ENCODE measurements at places on chromosomes 7 and 10.

DNA sequence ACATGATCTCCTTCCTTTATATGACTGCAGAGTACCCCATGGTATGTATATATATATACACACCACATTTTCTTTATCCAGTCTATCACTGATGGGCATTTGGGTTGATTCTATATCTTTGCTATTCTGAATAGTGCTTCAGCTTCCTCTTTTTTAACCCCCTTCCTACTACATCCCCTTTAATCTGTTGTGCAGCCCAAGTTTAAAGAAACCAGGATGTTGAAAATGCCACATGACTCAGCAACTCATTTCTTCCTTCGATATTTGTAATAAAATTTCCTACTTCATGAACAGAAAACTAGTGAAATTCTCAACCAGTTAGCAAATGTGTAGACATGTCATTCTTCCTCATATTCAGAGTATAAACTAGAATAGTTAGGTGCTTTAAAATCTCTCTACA is 1245.7 kb upstream of the SORCS1 start:
- DNase-seq = no peak

DNA sequence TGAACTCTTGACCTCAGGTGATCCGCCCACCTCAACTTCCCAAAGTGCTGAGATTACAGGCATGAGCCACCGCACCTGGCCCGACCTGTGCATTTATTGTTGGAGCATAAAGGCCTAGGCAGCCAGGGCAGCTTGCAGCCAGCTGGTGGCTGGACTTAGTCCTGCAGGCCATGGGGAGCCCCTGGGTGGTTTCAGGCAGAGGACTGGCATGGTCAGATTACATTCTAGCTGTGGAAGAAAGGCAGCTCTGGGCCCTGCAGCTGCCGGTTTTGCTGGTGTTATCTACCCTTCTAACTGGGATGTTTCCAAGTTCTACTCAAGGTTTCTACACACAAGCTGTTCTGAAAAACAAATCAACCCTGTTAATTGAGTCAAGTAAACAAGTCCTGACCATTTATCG is 22.7 kb upstream of the MKRN1 start:
- DNase-seq = no peak

DNA sequence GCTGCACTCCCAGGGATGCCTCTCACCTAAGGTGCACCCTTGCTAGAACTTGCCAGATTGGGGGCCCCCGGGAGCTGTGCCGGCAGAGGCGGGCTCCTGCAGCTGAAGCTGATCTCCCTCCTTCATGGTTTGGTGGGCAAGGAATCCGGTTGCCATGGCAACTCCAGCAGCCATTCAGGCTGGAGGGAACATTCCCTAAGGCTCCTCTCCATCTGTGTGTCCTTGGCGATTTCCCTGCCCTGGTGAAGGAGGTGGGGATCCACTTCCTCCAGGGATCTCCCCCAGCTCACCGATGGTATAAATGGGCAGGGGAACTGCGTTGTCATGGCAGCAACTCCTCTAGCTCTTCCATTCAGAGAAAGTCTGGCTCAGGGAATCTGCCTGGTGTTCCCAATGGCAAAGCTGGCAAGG is 49.6 kb upstream of the GPR158 start:
- no peak for DNase-seq

DNA sequence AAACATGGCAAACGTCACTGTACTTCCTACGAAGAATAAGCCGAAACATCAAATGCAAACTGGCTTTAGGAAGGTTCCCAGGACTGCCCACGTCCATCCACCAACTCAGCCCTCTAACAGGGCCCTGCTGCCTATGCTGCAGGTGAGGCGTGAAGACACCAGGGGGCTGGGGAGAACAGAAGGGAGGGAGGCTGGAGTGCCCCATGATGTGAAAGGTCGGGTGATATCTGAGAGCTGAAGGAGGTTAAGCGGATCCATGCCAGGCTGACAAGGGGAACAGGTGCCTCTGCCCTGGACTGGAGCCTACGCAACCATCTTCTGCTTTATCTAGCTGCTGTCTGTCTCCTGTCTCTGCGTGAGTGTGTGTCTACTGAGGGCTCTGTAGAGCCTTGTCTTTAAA is 40.2 kb upstream of the ATP6V0A4 start:
- no peak for DNase-seq

- DNase-seq = no peak
These were observed 35.1 kb upstream of the SLC26A3 start for GRCh38 chr7:107838024-107838601.

GRCh38 chr7:131896165-131896863 is 339.9 kb upstream of the PODXL start:
- DNase-seq = no peak

DNA sequence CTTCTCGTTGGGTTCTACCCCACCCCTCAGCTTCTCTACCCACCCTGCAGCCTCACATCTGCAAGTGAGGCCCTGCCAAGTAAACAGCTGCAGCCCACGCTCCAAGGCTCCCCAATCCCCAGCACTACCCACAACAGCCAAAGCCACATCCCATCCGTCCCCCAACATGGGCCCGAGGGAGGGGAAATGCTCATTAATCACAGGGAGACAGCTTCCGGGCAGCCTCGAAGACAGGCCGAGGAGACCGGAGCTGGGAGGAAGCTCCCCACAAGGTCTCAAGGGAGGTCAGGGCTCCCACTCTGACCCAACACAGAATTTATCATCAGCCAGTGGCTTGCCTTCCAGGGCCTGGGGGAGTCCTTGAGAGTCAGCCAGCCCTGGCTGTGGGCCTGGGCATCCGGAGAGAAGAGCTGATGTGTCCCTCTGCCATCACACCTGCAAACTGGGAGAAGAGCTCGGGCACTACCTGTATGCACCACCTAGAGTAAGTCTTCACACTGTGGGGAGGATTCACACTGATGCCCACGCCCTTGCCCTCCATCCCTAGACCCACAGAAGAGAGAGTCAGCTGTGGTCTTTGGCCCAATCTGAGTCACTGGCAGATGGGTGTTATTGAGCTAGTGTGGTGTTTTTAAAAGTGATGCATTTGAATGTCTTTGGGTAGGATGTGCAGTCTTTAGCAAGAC is 115.5 kb upstream of the ZMIZ1 start:
- DNase-seq = no peak

DNA sequence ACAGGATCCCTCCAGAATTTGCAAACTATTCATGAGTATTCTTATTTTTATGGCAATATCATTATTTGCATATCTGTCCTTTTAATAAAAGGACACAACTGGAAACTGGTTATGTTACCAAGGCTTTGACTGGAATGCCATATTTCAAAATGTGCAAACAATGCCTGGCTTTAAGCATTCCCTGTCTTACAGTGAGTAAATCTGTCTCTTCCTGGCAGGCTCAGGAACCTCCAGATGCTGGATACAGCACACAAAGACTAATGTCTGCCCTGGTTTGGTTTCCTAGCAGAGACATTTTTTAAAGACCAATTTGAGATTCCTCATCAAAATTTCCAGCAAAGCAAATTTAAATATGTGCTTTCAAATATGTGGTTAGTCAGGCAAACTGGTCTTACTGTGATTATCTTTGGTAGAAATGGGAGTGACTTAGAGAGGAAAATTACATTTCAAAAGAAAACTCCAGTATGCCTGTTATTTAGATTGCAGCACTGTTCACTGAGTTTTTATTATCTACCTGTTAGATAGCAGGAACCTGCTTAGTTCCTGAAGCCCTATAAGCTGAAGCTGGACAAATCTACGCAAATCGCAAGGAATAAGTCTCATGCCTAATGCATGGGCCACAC is 31.3 kb downstream of the RNF216 start:
- no peak for DNase-seq

GRCh38 chr7:75881436-75882095 is 2.7 kb downstream of the RHBDD2 start:
- no peak for DNase-seq

- DNase-seq = no peak
These were observed 19.3 kb downstream of the MYO1G start for GRCh38 chr7:44959433-44959951.

DNA sequence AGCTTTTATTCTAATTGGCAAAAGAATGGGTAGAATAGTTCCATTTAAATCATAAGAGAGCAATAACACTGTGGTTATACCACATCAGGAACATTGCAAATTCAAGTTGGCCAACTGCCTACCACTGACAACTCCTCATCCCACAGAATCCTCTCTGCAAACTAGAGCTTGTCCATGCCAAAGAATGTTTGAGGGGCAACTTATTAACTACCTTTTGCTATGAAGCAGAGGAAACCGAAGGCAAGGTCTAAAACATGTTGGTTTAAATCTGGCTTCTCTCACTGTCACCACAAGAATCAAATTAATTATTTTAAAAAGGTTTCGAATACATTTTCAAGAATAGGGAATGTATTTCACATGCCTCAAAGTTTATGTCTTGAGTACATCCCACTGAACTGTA is 36.0 kb downstream of the RHOBTB1 start:
- no peak for DNase-seq

DNA sequence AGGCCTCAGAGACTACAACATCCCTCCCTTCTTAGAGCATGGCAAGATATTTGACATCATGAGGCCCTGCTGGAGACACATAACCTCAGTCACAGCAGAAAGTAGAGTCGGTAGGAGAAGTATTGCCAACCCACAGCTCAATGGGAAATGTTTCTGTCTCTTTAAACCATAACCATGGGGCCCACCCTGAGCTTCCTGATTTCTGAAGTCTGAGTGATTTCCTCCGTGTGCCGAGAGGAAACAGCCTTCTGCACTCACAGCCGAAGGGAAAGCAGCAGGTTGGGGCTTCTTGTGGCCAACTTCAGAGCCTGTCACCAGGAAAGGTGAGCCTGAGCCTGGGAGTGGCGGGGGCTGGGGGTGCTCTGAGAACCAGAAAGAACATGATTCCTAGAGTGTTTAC is at the start of gene GIMAP1:
Gene GIMAP1 (plus strand): TSS at position 246 of the 400 bp plus-strand sequence. CDS start 2,435 bp downstream, outside the sequence.
- DNase-seq = no peak

DNA sequence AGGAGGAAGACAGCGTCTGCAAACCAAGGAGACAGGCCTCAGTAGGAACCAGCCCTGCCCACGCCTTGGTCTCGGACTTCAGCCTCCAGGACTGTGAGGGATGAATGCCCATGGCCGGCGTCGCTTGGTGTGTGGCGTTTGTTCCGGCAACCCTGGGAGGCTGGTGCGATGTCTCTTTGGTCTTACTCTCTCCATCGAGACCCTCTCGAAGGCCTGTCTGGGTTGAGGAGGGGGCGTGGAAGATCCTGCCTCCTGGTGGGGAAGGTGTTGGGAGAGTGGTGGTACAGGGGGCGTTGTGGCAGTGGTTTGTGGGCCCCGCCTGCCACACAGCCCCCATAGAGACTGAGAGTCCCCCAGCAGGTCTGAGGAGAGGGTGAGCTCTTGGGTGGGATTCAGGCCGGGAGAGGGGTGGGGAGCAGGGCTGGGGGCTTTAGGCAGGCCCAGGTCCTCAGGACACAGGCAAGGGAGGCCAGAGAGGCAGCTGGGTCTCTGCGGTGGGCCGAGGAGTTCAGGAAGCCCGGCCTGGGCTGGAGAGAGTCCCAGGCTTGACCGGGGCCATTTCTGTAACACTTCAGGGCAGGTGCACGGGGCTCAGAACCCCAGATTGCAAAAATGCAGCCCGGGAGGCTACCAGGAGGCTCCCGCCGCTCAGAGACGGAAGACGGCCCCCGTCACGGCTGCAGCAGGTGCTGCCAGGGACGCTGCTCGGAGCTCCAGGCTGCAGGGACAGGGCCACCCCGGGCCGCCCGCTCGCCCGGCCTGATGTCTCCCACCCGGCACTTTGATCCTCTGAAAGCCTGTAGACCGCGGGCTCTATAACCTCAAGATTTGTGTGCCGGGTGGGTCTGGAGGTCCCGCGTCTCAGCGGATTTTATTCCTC is 33.8 kb upstream of the PSMG3 start:
- no peak for DNase-seq

- no peak for DNase-seq
These were observed 48.9 kb downstream of the TMEM178B start for GRCh38 chr7:141122736-141123135.

- no peak for DNase-seq
These were observed 88.5 kb upstream of the TCERG1L start for GRCh38 chr10:131399981-131400380.

GRCh38 chr10:120732643-120733313 is 118.4 kb upstream of the WDR11 start:
- DNase-seq = no peak

DNA sequence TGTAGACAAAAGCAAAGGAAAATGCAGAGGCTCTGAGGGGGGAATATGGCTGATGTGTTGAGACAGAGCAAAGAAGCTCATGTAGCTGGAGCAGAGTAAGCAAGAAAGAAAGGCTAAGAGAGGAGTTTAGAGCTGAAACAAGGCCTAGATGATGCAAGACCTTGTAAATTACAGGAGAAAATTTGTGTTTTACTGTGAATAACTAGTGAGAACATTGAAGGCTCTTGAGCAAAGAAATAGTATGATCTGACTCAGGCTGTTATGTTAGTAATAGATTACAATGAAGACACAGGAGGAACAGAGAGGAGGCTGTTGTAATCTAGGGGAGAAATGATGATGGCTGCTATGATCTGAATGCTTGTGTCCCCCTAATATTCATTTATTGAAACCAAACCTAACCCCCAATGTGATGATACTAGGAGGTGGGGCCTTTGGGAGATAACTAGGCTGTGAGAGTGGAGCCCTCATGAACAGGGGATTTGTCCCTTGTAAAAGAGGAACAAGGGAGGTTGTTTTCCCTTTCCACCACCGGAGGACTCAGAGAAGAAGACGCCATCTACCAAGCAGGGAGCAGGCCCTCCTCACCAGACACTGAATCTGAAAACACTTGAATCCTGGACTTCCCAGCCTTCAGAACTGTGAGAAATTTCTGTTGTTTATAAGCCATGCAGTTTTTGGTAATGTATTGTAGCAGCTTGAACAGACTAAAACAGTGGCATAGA is 394.9 kb downstream of the HTR7 start:
- DNase-seq = no peak

DNA sequence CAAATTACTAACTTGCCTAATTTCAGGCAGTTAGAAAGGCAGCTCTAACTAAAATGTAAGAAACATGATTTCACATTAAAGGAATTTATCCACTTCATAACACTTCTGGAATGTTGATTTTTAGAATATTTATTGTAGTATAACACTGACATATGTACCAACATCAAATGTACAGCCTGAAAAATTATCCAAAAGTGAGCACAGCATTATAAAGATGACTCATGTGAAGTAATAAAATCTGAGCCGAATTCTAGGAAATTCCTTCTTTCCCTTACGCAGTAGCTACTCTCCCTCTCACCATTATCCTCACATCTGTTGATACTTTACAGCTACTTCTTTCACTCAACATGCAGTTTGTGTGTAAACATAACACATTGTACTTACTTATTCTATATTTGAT is 610.6 kb downstream of the ZWINT start:
- DNase-seq = no peak

GRCh38 chr7:155578016-155578415 is 31.7 kb upstream of the CNPY1 start:
- no peak for DNase-seq

GRCh38 chr7:124351950-124352349 is 319.1 kb upstream of the TMEM229A start:
- peak; percentile 43 for DNase-seq

DNA sequence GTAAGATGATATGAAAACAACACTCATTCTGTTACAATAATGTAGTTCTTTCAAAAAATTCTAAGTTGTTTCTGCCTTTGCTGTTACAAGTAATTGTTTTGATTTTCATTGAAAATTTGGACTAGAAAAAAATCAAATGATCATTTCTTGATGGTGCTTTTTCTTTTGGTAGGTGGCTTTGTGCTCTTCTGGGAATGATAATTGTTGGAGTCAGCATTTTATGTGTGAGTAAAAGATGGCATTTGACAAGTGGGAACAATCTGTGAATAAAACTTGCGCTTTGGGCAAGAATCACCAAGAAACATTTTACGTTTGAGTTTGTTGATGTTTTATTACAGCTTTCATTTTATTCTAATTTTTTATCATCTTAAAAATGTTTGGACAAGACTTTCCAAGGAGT is 25.9 kb downstream of the SLC18A2 start:
- DNase-seq = no peak

Data from putamen (tissue), 1 donor.